Hypothalamus (tissue), 51 donors: ENCODE measurements at places on chromosomes 6 and 20.

DNA sequence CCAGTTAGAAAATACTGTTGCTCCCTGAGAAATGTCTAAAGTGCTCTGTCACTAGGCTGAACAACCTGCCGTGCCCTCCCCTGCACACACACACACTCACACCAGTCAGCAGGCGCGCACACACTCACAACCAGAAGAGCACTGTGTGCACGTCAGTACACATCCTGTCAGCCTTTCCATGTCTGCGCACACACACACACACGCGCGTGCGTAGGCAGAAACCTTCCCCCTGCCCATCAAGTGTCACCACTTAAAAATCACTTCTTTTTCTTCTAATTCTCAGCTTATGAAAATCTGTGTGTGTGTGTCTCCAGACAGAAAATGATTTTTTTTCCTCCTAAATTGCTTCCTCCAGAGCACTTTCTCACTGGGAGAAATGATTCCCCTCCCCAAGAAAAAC lies 100.3 kb downstream of the EDN3 start:
- no peak for DNase-seq

GRCh38 chr6:11085758-11086435 lies 7.7 kb upstream of the SMIM13 start:
- DNase-seq, result no peak

GRCh38 chr6:85887461-85887860 lies 244.8 kb upstream of the SYNCRIP start:
- DNase-seq, result no peak

DNA sequence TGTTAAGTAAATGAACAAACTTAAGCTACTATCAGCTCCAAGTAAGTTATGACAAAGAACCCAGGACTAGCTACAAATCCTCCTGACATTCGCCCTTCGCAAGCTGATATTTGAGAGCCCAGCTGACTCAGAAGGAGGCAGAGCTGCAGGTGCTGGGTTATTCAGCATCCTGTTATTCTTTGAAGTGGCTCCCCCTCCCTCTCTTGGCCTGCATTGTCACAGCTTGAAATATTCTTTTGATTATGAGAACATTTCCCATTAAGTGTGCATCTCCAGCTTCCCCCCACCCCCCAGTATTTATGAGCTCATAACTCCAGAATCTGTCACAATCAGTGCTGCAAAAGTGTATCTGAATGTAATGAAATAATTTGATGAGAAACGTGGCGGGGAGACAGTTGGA lies 78.8 kb upstream of the RALY start:
- no peak for DNase-seq

DNA sequence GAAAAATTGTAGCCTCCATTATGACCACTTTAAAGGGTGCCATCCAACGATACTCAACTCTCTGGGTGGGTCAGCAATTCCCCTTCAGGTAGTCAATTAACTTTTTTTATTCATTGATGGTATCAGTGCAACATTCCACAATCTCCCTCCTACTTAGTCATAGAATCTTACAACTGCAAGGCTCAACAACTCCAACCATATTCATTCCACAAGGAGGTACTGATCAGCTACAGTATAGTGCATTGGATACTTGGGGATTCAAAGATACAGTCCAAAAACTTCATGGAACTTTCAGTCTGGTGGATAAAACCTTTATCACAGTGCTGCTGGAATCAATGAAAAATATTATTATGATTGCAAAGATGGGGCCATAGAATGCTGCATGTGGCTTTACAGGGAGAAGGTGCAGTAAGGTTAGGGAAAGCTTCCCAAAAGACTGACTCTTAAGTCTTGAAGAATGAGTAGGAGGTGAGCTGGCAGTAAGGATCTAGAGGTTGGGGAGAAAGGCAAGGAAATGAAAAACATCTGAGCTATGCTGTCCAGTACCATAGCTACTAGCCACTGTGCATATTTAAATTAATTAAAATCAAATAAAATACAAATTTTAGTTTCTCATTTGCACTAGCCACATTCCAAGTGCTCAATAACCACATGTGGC lies 314.7 kb upstream of the PRDM1 start:
- DNase-seq, result no peak
